Amniotic epithelial cell (primary cell): ENCODE measurements at places on chromosomes 6 and 20.

- no peak for DNase-seq
These were observed 213.8 kb downstream of the BCAS1 start for GRCh38 chr20:53856300-53857295.

DNA sequence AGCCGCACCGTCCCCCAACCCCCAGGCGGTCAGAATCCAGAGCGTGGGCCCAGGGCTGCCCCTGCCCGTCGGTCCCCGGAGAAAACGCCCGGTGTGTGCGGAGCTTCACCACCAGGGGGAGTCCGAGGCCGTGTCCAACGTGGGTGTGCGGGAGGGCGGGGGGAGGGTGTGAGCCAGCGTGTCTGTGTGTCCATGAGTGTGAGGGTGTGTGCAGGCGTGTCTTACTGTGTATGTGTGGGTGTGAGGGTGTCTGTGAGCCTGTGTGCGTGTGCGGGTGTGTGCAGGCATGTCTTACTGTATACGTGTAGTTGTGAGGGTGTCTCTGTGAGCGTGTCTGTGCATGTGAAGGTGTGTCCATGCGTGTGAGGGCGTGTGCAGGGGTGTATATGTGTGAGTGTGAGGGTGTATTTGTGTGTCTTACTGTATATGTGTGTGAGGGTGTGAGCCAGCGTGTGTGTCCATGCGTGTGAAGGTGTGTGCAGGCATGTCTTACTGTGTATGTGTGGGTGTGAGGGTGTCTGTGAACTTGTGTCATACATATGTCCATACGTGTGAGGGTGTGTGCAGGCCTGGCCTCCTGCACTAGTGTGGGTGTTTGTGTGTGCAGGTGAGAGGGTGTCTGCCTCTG lies 24.6 kb upstream of the GATA5 start:
- DNase-seq, result peak; percentile 22

DNA sequence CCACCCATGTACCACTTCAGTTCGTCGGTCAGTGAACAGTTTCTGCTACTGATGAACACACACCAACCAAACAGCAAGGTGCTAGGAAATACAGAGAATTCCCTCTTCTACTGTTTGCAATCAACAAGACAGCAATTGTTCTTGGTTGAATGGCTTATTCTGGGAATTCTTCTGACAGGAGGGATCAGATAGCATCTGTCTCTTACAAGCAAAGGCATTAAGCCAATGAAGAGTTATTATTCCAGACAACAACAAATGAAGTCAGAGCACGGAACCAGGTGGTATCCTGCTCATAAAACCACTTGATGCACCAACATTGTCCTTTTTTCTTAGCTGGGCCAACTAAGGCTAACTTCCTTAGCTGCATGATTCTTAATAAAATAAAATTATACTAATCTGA lies 37.8 kb downstream of the PTPRK start:
- no peak for DNase-seq

GRCh38 chr6:22068561-22069305 lies 228.1 kb downstream of the PRL start:
- no peak for DNase-seq

- DNase-seq, result no peak
These were observed 3.1 kb upstream of the TAB2 start for GRCh38 chr6:149314325-149314905.

- DNase-seq, result no peak
These were observed 248.2 kb upstream of the POU3F2 start for GRCh38 chr6:98586163-98586562.

GRCh38 chr6:169176361-169176991 lies 77.2 kb downstream of the THBS2 start:
- no peak for DNase-seq

DNA sequence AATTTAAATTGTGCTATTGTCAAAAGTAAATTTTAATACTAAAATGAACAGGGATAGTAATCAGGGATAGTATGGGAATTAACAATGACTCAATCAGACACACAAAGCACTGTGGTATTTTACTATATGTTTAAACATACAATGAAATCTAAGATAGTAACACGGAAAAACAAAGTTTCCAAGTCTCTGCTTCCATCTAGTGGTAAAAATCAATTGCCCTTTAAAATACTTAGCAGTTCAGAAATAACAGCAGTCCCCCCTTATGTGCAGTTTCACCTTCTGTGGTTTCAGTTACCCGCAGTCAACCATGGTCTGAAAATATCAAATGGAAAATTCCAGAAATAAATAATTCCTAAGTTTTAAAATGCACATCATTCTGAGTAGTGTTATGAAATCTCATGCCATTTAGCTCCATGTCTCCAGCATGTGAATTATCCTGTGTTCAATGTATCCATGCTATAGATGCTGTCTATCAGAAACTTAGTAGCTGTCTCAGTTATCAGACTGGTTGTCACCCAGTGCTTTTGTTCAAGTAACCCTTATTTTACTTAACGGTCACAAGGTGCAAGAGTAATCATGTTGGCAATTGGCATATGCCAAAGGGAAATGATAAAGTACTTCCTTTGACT lies 58.5 kb downstream of the AHI1 start:
- peak; percentile 24 for DNase-seq

DNA sequence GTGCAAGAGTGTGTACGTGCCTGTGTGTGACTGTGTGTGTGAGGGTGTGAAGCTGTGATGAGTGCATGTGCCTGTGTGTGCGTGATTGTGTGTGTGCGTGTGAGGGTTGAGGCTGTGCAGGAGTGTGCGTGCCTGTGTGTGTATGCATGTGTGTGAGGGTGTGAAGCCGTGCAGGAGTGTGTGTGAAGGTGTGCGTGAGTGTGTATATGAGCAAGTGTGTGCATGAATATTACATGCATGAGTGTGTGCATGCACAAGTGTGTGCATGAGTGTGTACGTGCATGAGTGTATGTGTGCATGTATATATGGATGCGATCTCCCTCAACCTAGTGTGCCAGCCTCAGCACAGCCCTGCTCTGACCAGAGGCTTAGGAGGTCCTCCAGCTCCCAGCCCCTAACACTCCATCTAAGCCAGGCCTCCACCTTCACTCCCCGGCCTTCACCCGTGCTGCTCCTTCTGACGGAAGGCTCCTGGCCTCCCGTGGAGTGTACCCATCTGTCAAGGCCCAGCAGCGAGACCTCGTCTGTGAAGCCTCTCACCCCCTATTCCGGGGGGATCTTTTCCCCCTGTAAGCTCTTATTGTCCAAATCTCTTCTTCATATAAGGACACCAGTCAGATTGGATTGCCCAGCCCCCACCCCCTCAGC lies 19.9 kb upstream of the PHACTR3 start:
- DNase-seq, result no peak

DNA sequence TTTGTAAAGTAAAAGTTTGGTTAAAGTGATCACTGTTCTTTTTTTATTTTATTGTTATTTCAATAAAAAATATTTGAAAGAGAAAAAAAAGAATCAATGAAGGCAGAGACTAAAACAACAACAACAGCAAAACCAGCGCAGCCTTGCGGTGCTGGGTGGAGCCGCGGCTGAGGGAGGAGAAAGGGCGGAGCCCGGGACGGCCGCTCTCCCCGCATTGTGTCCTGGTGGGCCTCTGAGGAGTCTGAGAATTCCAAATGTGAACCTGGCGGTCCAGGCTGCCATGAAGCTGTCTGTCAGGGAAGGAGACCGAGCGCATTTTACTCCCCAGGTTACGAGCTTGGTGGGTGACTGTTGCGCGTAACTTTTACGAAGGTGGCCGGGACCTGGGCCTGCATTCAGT lies 43.2 kb downstream of the TMEM242 start:
- DNase-seq, result no peak

DNA sequence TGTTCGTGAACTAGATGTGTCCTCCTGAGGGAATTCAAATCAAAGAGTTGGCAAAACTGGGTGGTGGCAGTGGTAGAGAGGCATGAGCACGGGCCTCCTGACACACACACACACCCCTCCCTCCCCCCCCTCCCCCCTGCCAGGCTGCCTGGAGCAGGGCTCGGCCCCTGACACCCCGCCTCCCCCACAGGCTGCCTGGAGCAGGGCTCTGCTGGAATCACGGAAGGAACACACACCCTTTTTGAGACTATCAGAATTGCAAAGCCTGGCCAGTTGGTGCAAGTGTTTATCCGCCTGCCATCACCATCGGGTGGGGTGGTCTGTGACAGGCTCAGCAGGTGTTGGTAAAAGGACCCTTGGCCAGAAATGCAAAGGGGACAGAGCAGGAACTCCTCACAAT lies 59.0 kb downstream of the FAM120B start:
- no peak for DNase-seq

DNA sequence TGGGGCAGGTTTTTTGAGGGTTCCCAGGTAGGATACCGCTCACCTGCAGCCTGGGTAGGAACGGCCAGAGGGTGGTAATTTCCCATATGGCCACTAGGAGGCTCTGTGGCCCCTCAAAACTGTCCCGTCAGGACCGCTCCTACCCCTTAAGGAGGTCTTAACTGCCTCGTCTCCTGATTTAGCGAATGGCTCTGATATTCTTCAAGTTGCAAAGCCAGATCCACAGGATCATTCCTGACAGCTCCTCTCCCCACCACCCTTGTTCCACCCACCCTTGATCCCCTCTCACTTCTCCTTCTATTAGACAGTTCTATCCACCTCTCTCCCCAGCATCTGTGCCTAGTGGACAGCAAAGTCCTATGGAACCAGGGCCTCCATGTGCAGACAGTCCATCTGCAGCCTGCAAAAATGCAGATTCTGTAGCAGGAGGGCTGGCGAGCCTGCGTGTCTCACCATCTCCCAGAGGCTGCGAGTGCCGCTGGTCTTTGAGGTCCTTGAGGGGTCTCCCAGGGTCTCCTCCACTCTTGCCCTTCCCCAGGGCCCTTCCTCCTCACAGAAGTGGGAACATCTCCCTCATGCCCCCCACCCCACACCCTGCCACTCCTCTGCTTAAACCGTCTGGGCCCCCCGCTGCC lies 34.3 kb upstream of the ZBP1 start:
- peak; percentile 51 for DNase-seq

DNA sequence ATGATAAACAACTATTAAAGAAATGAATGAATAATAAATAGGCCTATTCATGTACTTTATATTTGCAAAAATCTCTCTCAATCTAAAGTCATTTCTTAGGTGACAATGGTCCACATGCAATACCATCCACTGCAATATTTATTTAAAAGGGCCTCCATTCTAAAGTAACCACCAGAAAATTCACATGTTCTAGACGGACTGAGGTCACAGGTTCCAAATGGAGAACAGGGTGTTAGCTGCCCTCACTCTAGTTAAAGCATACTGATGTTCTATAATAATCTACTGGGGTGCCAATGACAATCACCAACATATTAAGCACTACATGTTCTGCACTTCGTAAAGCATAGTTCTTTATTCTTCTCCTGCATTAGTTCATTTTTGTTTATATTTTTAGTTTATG lies 1.2 kb downstream of the HBS1L start:
- DNase-seq, result no peak

DNA sequence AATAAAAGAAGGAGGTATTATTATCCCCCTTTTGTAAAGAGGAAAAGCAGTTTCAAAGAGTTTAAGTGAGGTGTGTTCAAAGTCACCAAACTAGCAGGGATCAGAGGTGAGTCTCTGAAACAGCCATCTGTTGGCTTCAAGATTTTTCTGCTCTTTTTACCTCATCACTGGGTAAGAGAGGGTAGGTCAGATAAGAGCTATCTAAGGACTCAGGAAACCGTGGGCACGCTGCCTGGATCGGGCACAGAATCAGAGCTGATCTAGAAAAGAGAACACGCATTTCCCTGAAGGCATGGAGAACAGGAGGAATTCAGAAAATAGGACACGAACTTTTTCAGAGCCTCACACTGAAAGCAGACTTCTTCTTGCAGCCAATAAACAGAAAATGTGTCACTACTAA lies 65.8 kb upstream of the LY86 start:
- no peak for DNase-seq

- peak; percentile 92 for DNase-seq
These were observed 31.0 kb downstream of the ELOVL2 start for GRCh38 chr6:11012976-11013720.

DNA sequence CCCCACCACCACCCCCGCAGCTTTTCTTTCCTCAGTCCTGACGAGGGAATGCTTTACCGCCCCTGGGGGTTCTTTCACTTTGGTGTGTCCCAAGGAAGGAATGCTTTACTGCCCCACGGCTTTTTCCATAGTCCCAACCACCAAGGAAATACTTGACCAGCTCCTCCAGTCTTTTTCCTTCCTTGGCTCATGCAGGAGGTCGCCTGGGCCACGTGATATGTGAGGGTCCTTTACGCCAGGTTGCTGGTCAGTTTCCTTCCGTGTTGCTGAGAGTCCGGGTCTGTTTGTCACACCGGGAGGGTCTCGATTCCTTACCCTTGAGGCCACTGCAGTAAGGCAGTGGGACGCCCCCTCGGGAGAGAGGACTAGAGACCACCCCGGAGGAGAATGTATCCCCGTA lies 58.9 kb upstream of the CDH4 start:
- no peak for DNase-seq

- DNase-seq, result no peak
These were observed 132.6 kb upstream of the MTHFD1L start for GRCh38 chr6:150732765-150733539.

DNA sequence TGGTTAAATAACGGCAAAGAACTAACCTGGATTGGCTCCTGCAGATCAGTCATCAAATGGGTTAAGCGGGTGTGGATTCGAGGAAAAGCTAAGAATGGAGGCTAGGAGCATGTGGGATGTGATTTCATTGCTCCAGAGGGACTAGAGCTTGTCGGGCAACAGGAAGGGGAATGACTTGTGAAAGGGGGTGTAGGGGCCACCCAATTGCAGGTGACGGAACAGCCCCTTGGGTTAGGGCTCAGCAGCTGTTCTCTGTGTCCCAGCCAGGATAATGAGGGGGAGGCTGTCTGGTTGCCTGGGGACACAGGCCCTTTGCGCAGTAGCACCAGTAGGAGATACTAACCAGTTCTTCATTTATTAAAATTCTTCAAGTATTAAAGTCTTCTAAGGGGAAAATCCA lies 25.0 kb upstream of the MRPS18A start:
- DNase-seq, result no peak

DNA sequence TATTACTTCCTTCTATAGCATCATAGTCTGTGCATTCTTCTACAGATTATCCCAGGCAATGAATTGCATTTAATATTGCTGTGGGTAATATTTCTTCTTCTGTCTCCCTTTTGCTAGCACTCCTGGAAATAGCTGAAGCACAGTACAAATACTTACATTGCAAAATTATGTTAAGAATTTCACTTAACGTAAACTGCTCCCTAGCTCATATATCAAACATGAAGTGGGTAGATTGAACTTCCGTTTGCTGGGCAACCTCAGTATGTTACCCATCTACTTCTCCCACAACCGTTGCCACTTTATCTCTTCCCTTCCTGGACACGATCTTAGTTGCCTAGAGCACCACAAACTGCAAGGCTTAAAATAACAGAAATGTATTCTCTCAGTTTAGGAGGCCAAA lies 963.3 kb downstream of the KIF16B start:
- DNase-seq, result peak; percentile 14

- DNase-seq, result peak; percentile 3
These were observed 343.8 kb upstream of the MMS22L start for GRCh38 chr6:97626671-97627441.

- no peak for DNase-seq
These were observed 152.9 kb downstream of the ERMARD start for GRCh38 chr6:169904051-169904922.

- DNase-seq, result no peak
These were observed 157.9 kb downstream of the LY86 start for GRCh38 chr6:6746333-6746969.
